ENCODE measurements at places on chromosomes 7 and 10. TPM values are rescaled to one million over a fixed set of nuclear protein-coding genes. Genes with fewer than 3 reads are reported as not detected.

- no peak overlapping the region for H3K27ac ChIP-seq
- peaks cover 72% of the 10 kb centered on the region for H3K27me3 ChIP-seq
- no peak for DNase-seq
- H3K36me3 ChIP-seq: no peaks in the 10 kb centered on the region
- no peaks in the 10 kb centered on the region for H3K4me1 ChIP-seq
Measured at GRCh38 chr10:133140417-133141143, 19.4 kb upstream of the KNDC1 start.

GRCh38 chr10:2994221-2994961 lies 73.0 kb upstream of the PFKP start:
- no peaks in the 10 kb centered on the region for H3K27me3 ChIP-seq
- no peak overlapping the region for H3K27ac ChIP-seq
- no peak for DNase-seq
- no peaks in the 10 kb centered on the region for H3K4me1 ChIP-seq
- H3K36me3 ChIP-seq: no peaks in the 10 kb centered on the region

DNA sequence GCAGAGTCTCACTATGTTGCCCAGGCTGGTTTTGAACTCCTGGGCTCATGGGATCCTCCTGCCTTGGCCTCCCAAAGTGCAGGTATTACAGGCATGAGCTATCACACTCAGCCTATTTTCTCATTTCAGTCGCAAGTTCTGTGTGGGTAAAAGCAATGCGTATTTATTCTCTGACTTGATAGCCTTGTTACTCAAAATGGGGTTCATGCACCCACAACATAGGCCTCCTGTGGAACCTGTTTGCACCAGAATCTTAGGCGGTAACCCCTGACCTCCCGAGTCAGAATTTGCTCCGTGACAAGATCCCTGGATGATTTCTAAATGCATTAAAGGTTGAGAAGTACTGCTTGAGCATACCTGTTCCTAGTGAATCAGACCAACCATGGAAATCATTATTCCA lies 7.3 kb downstream of the IL2RA start:
- H3K27ac ChIP-seq: no peak overlapping the region
- no peak overlapping the region for H3K4me3 ChIP-seq
- H3K36me3 ChIP-seq: no peaks in the 10 kb centered on the region
- DNase-seq: peak; percentile 55
- H3K4me1 ChIP-seq: peaks cover 37% of the 10 kb centered on the region

DNA sequence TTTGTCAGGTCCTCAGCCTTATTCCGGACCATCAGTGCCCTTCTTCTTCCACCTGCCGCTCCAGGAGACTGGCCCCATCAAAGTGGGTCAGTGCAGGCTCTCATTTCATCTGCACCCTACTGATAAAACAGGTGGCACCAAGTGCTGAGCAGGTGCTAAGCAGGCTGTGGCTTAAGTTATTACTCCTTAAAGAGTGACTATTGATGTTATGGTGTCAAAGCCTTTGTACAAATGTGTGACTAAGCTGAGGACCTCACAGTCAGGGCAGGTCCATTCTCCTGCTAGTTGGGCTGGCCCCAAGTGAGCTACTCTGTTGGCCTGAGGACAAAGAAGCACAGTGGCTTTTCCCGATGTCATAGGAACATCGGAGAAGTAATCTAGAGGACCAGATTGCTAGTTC lies 11.2 kb upstream of the CALD1 start:
- H3K36me3 ChIP-seq: no peaks in the 10 kb centered on the region
- peak; percentile 53 for DNase-seq
- peak overlapping the region; percentile 50 for H3K27ac ChIP-seq
- H3K27me3 ChIP-seq: no peaks in the 10 kb centered on the region
- H3K4me3 ChIP-seq: no peak overlapping the region
- peaks cover 14% of the 10 kb centered on the region for H3K4me1 ChIP-seq

- H3K4me3 ChIP-seq: peak overlapping the region; percentile 100
- DNase-seq: peak; percentile 98
- peaks cover 39% of the 10 kb centered on the region for H3K4me1 ChIP-seq
- H3K36me3 ChIP-seq: no peaks in the 10 kb centered on the region
Measured at GRCh38 chr7:77538281-77539212, 1.5 kb downstream of the PTPN12 start.

ELAPOR2 gene
- total RNA-seq: 20.3 TPM

Measured in esophagus muscularis mucosa (tissue), 4 donors.